Fibroblast of lung (primary cell): ENCODE measurements at places on chromosomes 11 and 22. TPM values are rescaled to one million over a fixed set of nuclear protein-coding genes. Genes with fewer than 3 reads are reported as not detected.

The MISFA gene
- 1.4 and 1.7 TPM in 2 replicates for polyA plus RNA-seq

The KCNC1 gene
- polyA plus RNA-seq: not detected in 2 replicates

The ABTB2 gene
- 1.0 and 3.3 TPM in 2 replicates for polyA plus RNA-seq

The FAM181B gene
- polyA plus RNA-seq: not detected in 2 replicates

The DTX4 gene
- polyA plus RNA-seq: 1.2 and 2.1 TPM in 2 replicates

The FADD gene
- 25.4 and 26.3 TPM in 2 replicates for polyA plus RNA-seq

The FOSL1 gene
- polyA plus RNA-seq: 3.5 and 26.9 TPM in 2 replicates

The RFPL2 gene
- polyA plus RNA-seq: not detected in 2 replicates

The KCNQ1OT1 gene
- 0.05 and 0.11 TPM in 2 replicates for polyA plus RNA-seq

The LIPT2 gene
- polyA plus RNA-seq: 0.76 and 1.8 TPM in 2 replicates

The OR51B2 gene
- polyA plus RNA-seq: not detected in 2 replicates

The PNPLA5 gene
- 0.06 TPM in 1 of 2 replicates, not detected in the other for polyA plus RNA-seq

The TRIM51 gene
- polyA plus RNA-seq: not detected in 2 replicates

The FAM227A gene
- 0.19 and 0.69 TPM in 2 replicates for polyA plus RNA-seq

The C22orf42 gene
- polyA plus RNA-seq: not detected in 2 replicates

The ELMOD1 gene
- 0.79 and 0.91 TPM in 2 replicates for polyA plus RNA-seq

The LINC01488 gene
- not detected in 2 replicates for polyA plus RNA-seq

The ATP5MG gene
- 217 and 293 TPM in 2 replicates for polyA plus RNA-seq

The HTR3A gene
- polyA plus RNA-seq: not detected in 2 replicates

The RANBP1 gene
- 178 and 362 TPM in 2 replicates for polyA plus RNA-seq

The DDX25 gene
- polyA plus RNA-seq: not detected in 2 replicates

The API5 gene
- 97.4 and 98.6 TPM in 2 replicates for polyA plus RNA-seq

The CCDC73 gene
- not detected in 2 replicates for polyA plus RNA-seq

The MS4A12 gene
- polyA plus RNA-seq: not detected in 2 replicates

The RGL4 gene
- not detected in 2 replicates for polyA plus RNA-seq

The PTPRCAP gene
- 0.05 TPM in 1 of 2 replicates, not detected in the other for polyA plus RNA-seq

The SMTN gene
- 43.7 and 61.5 TPM in 2 replicates for polyA plus RNA-seq

The PARVG gene
- not detected in 2 replicates for polyA plus RNA-seq

The OR51B6 gene
- polyA plus RNA-seq: not detected in 2 replicates

The TMEM121B gene
- 0.05 and 0.10 TPM in 2 replicates for polyA plus RNA-seq

The LARGE2 gene
- polyA plus RNA-seq: not detected in 2 replicates

The RIN1 gene
- 6.3 and 10.6 TPM in 2 replicates for polyA plus RNA-seq

The CCDC82 gene
- 14.0 and 19.5 TPM in 2 replicates for polyA plus RNA-seq

The CYB5R2 gene
- polyA plus RNA-seq: 22.5 and 23.3 TPM in 2 replicates

The PRRG4 gene
- 0.08 and 0.27 TPM in 2 replicates for polyA plus RNA-seq
